IMR-90 (cell line): ENCODE measurements at places on chromosomes 3 and 15.

DNA sequence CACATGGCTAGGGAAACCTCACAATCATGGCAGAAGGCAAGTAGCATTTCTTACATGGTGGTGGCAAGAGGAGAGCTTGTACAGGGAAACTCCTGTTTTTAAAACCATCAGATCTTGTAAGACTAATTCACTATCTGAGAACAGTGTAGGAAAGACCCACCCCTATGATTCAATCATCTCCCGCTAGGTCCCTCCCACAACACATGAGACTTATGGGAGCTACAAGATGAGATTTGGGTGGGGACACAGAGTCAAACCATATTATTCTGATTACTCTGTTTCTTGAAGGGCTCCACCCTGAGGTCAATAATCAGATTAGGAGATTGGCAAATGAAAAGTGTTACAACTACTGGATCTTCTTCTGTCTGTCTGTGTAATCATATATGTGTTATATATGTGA, 21.5 kb upstream of the TMEM45A start:
- no peak for DNase-seq

GRCh38 chr3:156298014-156298413, 177.6 kb downstream of the KCNAB1 start:
- no peak for DNase-seq

DNA sequence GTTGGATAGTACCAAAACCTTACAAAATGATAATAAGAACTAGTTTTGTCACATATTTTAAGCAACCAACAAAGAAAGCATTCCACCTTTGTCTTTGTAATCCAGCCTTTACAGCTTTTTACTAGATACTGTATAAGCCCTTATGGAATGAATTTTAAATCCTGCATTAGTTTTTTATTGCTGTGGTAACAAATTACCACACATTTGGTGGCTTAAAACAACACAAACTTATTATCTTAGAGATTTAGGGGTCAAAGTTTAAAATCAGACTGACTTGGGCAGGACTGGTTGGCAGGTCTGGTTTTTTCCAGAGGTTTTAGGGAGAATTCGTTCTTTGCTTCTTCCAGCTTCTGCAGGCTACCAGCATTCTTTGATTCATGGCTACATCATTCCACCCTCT, 108.5 kb upstream of the NLGN1 start:
- no peak for DNase-seq

DNA sequence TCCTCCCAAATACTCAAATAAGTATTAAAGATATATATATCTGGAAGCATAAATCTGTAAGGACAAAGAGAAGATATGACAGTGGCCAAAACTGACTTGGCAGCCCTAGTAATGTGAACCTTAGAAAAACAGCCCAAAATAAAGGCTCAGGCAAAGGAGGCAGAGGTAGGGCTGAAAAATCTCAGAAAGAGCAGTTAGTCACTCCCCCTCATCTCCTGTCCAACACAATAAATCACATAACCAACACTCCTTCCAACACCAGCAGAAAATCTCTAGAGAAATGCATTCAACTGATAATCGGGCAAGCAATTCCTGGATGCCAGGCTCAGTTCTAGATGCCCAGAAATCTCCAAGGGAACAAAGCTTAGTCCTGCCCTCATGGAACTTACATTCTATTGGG, 22.1 kb upstream of the CHRM5 start:
- DNase-seq, result no peak

- DNase-seq, result peak; percentile 68
These were observed 2.4 kb downstream of the MB21D2 start for GRCh38 chr3:192915304-192915703.

- DNase-seq, result no peak
These were observed 11.3 kb downstream of the TMEM108 start for GRCh38 chr3:133049491-133049890.

DNA sequence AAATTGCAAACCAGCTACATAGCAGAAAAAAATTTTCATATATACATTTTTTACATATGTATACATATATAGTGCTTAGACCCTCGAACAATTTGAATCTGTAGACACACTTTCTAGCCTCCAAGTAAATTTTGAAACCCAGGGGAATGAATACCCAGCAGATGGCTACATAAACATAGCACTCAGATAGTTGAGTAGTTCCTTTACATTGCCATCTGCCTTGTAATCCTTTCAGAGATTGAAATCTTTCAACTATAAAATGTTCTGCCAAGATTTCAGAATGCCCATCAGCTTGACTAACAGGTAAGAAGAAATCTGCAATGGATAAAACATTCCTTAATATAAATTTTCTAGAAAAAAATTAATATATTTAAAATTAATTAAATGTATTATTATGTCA, 1333.5 kb upstream of the CADM2 start:
- no peak for DNase-seq

DNA sequence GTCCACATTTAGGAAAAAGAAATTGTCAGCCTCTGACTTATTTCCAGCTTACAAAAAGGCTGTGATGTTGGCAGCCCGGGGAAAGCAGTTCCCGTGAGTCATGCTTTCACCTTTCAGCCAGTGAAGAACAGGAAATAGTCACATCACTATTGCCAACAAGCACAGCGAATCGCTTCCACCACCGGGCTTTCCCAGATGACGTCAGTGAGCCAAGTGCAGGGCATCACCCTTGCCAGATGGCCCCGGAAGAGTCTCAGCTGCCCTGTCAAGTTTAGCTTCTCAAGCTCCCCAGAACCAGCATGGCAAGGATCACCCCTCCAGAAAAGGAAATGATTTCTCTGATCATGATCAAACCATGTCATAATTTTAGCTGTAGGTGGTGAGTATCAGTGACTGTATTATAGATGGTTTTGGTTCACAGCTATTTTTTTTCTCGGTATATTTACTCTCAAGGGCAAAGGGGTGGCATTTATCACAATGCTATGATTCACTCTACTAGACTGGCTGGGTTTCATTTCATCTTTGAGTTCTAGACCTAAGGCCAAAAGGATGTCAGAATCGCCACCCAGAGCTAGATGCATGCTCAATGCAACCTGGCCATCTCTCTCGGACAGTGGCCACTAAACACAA, 32.9 kb downstream of the B3GNT5 start:
- DNase-seq, result peak; percentile 99

DNA sequence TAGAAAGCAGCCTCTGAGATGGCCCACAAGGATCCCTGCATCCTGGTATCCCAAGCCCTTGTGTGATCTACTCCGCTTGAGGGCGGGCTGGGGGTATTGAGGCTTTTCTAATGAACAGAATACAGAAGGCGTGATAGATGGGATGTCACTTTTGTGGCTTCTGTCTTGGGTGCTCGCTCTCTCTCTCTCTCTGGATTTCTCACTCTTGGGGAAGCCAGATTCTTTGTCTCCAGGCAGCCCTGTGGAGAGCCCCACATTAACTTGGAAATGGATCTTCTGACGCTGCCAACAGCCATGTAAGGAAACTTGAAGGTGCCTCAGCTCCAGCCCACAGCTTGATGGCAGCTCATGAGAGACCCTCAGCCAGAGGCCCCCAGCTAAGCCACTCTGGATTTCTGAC, 26.9 kb upstream of the SEC62 start:
- no peak for DNase-seq

GRCh38 chr3:107221856-107222255, 155.4 kb upstream of the CCDC54 start:
- DNase-seq, result peak; percentile 65
